GM12891 (cell line): ENCODE measurements at places on chromosomes 2 and 18.

- no peak for DNase-seq
Observed at GRCh38 chr2:37679072-37679695, 7.7 kb upstream of the CDC42EP3 start.

- no peak for DNase-seq
Observed at GRCh38 chr2:23954325-23955014, 14.2 kb downstream of the UBXN2A start.

- no peak for DNase-seq
Observed at GRCh38 chr2:15092691-15093090, 460.2 kb downstream of the LRATD1 start.

GRCh38 chr2:223465793-223466192 lies 136.4 kb downstream of the SCG2 start:
- no peak for DNase-seq

DNA sequence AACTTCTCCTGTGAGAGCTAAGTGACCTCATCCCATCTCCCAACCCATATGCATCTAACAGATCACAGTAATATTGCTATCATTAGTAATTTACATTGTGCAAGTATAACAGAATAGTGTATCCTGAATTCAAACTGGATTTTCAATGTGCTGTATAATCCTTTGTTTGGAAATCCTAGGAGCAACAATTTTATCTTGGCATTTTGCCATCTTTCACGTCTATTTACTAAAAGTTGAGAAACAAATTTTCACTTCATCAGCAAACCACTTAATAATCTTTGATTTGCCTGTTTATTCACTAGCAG lies 3.8 kb downstream of the HNRNPLL start:
- no peak for DNase-seq

DNA sequence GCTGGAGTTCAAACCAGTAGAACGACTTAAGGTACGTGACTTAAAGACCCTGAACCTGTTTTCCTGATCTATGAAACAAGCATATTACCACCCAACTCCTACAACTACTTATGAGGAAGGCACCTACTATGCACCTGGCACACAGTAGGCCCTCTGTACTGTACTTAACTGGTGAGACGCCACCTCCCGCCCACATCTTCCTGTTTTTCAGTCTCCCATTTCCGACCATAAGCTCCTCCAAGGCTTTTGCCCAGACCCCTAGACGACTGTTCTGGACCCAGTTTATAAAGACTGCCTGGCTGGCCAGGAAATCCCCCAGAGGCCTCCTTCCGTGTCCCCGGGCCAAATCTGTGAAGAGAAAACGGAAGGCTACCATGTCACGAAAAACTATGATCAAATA lies 1.5 kb downstream of the GALNT14 start:
- DNase-seq: no peak

- no peak for DNase-seq
Observed at GRCh38 chr2:2800697-2801096, 469.6 kb upstream of the MYT1L start.

DNA sequence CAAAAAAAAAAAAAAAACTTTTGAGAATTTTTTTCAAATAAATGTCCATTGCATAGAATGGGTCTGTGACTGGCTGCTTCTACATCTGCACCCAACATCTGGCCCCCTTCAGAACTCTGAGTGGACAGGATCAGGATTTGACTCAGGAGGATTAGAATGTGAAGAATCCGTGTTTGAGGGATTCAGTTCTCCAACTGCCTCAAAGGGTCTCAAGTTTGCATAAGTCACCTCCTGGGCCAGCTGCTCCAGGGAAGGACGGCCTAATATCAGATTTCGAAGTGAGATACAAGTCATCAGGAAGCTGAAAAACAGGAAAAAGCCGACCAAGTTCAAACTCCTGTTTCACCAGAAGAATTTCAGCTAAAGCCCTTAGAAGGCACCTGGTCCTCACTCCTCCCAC lies 10.9 kb downstream of the MAT2A start:
- no peak for DNase-seq

GRCh38 chr2:229126066-229126465 lies 145.0 kb downstream of the PID1 start:
- no peak for DNase-seq

DNA sequence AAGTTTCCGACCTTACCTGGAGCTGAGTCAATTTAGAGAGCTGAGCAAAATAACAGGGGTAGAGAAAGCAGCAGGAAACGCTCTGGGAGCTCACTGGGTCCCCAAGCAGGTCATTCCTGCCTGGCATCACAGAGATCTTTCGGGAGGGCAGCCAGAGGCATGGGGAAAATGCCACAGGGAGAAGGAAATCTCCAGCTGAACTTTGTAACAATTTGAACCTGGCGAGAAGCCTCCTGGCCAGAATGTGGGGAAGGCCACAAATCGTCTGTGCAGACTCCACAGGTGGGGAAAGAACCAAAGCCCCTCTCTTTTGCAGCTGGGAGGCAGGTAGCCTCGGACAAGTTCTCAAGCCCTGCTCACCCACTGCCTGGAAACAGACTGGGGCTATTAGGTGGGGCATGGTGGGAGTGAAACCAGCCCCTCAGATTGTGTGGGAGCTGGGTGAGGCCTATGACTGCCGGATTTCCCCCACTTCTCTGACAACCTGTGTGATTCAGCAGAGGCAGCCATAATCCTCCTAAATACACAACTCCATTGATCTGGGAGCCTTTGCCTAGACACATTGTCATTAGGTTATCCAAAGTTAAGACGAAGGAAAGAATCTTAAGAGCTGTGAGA lies 53.9 kb downstream of the INO80D start:
- no peak for DNase-seq

- no peak for DNase-seq
Observed at GRCh38 chr2:27135478-27135955, 1.1 kb upstream of the PREB start.

GRCh38 chr2:18752667-18753422 lies 163.5 kb upstream of the NT5C1B start:
- DNase-seq: no peak

GRCh38 chr18:31102941-31103340 lies 720 bp upstream of the DSC2 start:
- no peak for DNase-seq

DNA sequence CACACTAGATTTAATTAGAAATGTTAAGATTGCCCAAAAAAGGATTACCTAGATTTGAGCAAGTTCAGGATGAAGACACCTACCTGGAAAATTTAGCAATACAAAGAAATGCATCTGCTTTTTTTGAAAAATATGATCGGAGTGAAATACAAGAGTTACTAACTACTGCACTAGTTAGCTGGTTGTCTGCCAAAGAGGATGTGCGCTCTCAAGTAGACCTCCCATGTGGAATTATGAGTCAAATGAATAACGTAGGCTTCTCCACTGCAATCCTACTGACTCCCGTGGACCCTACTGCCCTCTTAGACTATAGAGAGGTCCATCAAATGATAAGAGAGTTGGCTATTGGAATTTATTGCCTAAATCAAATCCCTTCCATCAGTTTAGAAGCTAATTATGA lies 2.0 kb downstream of the ANKAR start:
- no peak for DNase-seq

- DNase-seq: no peak
Observed at GRCh38 chr2:70552501-70553333, 909 bp downstream of the TGFA start.
